HCT116 (cell line): ENCODE measurements at places on chromosomes 4 and X.

GRCh38 chr4:40365766-40366165, 30.6 kb downstream of the CHRNA9 start:
- DNase-seq: no peak

DNA sequence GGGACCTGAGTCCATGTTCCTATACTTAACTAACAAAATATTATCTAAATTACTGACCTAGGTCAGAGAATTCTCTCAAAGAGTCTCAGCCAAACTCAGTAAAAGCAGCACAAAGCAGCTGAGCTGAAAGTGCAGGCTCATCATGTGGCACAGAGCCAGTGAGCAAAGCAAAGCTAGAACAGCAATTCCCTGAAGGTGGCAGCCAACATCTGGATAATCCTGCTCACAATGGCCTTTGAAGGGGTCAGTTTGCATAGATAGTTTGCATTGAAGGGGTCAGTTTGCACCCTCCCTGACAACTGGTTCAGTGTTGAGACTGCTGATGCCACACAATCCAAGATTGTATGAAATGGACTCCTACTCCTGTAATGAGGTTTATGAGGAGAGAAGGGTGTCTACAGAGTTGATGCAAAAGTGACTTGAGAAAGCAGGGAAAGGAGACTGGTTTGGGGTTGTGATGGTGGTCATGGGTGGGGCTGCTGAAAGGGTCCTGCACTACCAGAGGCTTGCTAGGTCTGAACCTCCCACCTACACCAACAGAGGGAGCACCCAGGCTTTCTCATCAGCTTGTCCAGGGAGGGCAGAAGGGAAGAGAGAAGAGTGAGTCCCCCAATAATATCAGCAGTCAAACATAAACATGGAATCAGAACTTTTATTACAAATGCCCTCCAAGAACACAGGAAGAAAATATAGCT, 39.7 kb downstream of the TRIM61 start:
- DNase-seq: no peak

GRCh38 chr4:4204401-4204745, 22.4 kb downstream of the OTOP1 start:
- DNase-seq: no peak

GRCh38 chrX:41963348-41963747, 40.0 kb upstream of the CASK start:
- no peak for DNase-seq

DNA sequence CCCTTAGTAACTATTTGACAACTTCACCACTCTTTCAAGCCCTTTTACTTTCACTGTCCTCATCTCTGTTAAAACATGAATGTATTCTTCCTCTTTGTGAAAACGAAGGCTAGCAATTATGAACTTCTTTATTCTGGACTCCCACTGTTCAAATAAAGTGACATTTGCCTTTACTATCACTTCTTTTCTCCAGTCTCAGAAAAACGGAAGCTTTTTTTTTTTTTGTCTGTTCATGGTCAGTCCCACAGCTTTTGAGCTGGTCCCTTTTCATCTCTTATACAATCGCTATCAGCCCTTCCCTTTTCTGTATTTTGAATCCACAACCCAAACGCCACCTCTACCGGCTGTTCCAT, 327.7 kb downstream of the DKK2 start:
- DNase-seq: no peak
